ENCODE measurements at places on chromosomes 12 and 14.

GRCh38 chr12:121282072-121282742 is 14.3 kb downstream of the CAMKK2 start:
- no peak for DNase-seq

DNA sequence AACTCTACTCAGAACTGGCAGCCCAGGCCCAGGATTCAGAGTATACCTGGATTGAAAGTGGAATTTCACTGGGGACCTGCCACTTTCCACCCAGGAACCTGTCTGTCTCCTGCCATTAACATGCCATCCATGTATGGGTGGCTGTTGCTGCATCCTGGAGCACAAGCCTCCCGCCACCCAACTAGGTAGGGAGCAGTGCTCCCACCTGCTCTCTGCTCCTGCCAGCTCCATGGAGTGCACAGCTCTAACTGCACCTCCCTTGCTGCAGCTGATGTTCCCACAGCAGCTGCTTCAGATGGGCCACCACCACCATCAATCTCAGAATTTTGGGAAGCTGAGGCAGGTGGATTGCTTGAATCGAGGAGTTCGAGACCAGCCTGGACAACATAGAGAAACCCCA is 17.1 kb upstream of the NTS start:
- no peak for DNase-seq

GRCh38 chr14:59355091-59355490 is 110.1 kb downstream of the GPR135 start:
- no peak for DNase-seq

- no peak for DNase-seq
These were observed 250.5 kb downstream of the ASCL1 start for GRCh38 chr12:103207936-103208335.

DNA sequence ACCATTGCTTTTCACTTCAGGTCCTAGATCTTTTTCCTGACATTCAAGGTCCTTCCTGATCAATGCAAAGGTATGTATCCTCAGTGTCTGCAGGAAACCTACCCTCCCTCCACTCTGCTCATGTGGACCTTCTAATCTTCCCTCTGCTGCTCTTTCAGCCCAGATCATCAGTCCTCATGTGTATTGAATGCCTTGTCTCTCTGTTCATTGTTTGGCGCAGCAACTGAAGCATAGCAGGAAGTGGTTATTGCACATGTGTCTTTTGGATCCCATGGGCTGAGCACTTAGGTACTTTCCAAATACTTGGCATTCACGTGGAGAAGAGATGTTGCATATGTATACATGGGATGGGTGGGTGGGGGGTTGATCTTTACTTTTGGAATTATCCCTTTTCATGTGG is 4.3 kb upstream of the NIN start:
- no peak for DNase-seq
